GM23248 (cell line): ENCODE measurements at places on chromosomes 7 and 10.
A peak's percentile ranks its signal among the peaks of the same experiment; 100 is the strongest.

GRCh38 chr10:11264296-11265048 lies 246.8 kb downstream of the CELF2 start:
- no peak for DNase-seq

DNA sequence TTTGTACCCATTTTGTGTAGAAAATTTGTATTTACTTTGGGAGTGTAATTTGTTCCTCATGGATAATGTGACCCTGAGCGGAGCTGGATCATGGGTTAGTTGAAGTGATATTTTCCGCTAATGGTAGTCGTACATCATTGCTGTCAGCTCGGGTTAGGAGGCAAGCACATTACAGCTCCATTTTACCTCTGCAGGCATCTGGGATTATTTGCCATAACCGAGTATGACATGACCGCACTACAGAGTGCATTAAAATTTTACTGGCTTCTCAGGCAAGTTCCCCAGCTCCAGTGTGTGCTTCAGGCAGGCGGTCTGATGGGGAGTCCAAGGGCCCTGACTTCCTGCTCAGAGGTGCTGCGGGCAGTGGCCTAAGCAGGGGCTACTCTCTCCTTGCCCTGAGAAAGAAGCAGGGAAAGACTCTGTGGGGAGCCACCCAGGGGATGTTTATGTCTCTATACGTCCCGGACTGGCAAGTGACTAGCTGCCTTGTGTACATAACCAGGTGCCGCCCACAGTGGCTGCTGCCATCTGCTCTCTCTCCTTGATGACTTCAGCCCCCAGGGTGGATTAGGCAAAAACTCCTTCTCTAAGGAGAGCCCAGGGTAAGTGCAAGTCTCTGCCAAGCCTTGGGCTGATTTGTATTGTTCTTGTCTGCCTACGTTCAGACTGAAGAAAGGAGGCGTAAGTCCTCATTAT lies 685.3 kb upstream of the GALNT17 start:
- DNase-seq = no peak

DNA sequence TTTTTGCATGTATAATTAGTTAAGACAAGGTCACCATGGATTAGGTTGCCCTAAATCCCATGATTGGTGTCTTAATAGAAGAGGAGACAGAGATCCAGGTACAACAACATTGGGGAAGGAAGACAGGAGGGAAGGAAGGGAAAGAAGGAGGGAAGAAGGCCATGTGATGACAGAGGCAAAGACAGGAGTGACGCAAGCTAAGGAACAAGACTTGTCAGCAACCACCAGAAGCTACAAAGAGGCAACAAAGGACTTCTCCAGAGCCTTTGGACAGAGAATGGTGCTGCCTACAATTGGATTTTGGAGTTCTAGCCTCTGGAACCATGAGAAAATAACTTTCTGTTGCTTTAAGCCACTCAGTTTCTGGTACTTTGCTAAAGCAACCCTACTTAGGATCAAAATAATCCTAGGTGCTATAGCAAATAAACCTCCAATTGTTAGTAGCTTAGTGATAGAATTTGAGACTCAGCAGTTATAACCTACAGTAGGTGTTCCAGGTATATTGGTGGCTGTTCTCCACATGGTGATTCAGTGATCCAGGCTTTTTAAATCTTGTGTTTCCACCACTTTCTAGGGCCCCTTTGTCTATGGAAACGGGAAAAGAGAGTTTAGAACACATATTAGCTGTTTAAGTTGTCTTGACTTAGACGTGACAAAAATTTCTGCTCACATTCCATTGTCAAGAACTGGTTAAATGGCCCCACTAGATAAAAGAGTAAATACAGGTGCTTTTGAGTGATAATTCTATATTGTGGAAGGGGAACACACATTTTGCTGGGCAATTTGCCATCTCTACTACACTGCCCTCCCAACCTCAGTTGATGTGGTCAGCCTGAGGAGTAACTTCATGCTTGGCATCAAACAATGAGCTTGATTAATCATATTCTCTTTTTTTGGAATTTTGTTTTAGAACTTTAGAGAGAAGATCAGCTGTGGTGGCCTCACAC lies 70.5 kb upstream of the SP4 start:
- no peak for DNase-seq

DNA sequence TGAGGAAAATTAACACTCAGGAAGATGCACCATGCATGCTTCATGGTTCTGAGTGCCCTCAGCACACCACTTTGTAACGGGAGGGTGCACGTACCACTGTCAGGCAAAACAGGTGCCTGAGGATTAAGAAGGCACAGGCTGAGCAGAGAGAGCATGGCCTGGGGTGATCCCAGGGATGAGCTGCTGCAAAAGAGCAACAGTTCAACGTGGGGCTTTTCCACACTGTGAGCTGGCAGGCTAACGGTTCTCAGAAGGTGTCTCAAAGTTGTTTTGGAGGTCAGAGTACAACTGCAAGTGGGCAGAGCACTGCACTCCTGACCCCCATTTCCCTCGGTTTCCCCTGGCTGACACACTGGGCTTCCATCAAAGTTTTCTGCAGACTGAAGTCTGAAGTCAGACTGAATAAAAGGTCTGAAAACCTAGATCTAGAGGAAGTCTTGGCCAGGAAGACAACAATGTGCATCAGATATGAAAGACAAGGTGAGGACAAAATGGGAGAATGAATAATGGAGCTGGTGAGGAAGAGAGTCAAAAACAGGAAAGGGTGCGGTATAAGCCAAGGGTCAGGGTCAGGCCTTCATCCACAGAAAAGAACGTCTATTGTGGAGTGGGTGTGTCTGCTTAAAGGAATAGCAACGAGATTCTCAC lies 20.5 kb downstream of the ZNF438 start:
- no peak for DNase-seq

- peak; percentile 17 for DNase-seq
Observed at GRCh38 chr10:84469470-84469869, 141.1 kb downstream of the CCSER2 start.

DNA sequence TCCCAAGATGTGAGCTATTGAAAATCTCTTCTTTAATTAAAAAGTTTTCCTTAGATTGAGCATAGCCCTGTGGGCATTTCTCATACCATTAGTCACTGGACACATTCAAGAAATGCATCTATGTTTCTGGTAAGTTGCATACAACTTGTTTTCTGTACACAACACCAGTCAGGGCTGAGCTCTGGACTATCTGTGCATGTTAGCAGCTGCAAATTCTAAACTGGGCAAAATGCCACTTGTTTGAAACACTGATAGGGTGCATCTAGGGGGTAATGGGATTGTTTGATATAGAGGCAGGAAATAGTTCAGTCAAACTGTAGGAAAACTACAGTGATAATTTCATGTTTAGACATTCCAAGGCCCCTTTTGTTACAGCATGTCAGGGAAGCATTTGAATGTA lies 145.6 kb upstream of the NPY start:
- no peak for DNase-seq

DNA sequence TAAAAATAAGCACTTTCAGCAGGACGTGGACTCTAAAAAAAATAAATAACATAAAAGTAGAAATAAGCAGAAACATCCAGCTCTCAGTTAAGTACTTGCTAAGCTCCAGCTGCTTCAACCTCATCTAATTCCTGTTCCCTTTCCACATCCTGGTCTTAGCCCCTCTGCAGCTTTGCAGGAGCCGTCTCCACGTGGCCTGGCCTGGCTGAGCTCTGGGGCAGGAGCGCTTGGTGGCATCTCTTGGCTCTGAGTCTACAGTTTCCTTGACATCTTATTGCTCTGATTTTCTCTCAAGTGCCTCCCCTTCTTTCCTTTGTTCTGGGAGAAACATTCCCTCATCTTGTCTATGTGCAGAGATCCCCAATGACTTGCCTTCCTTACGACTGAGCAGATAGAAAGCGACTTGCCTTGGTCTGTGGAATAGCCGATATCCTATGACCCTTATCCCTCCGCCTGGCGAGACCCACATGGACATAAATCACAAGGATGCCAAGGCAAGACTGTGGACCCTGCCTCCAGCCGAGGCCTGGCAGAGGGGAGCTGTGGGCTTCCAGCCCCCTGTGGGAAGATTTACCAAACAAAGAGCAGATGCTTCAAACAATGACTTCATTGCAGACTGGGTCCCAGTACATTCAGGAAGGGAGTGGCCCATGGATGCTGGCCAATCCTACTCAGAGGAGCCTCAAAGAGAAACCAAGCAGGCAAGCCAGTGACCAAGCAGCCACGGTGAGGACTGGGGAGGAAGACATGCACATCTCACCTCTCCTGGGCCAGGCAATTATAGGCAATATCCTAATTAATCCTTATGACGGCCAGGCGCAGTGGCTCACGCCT lies 61.9 kb downstream of the SPOCK2 start:
- peak; percentile 65 for DNase-seq

DNA sequence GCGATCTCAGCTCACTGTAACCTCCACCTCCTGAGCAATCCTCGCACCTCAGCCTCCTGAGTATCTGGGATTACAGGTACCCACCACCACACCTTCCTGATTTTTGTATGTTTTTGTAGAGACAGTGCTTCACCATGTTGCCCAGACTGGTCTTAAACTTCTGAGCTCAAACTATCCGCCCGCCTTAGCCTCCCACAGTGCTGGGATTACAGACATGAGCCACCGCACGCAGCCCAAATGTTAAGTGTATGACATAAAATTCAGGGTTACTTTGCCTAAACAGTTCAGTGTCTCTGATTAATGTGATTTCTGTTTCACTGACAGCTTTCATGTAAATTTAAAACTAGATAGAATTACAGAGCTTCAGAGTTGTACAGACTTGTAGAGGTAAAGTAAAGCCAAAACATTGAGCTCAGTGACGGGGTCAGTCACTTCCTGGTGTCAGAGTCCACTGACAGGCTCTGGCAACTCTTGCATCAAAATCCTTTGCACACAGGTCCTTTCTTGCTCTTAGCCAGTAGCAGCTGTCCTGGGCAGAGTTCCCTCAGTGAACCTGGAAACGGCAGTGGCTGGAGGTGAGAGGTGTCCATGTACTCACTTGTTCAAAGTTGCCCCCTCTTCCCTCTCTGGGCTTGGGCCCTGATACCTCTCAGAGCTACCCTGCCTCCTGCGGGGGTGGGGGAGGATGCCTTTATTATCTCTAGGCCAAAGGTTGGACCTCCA lies 33.7 kb downstream of the MGMT start:
- DNase-seq = no peak

DNA sequence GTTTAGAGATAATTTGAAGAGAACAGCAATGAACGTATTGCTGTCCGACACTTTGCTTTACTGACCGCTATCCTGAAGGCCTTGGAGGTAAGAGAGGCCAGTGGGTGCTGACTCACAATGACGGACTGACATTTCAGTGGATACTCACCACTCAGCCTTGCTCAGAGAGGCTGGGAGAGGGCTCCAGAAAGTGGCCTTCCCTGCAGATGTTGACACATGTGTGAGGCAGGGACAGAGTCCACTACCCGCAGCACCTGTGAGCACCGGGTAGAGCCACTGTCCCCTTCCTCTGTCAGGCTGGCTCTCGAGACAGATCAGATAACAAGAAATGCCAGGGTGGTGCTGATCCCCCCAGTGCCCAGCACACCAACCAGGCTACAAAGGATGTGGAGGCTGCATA lies 75.0 kb downstream of the GPR26 start:
- DNase-seq = no peak

DNA sequence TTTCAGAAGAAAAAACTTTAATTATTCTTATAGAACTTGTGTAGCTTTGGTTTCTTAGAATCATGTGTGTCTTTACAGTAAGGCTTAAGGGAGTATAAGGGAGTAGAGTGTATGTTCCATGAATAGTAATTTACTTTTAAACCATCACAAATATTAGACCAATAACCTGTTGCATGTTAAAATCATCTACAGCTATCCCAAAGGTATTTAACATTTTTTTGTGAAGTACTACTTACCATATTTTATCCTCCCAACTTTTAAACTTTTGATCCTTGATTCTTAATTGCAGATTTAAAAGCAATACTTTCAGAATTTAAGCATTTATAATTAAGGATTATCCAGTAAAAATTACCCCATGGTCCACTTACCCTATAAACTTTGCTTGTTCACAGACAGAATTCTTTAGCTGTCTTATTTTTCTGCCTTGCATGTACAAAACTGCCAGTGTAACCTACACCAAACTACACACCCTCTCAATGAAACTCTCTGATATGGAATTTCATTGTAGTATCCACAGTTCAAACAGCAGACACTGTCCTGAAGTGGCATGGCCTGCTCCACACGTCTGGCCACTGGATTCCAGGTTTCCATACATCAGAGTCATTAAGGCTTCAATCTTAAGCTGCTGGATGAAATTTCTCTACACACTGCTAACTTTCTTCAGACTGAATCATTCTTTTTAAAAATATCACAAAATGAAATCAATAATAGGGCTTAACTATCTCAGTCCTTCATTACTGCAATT lies 5.8 kb downstream of the GLI3 start:
- DNase-seq = no peak

DNA sequence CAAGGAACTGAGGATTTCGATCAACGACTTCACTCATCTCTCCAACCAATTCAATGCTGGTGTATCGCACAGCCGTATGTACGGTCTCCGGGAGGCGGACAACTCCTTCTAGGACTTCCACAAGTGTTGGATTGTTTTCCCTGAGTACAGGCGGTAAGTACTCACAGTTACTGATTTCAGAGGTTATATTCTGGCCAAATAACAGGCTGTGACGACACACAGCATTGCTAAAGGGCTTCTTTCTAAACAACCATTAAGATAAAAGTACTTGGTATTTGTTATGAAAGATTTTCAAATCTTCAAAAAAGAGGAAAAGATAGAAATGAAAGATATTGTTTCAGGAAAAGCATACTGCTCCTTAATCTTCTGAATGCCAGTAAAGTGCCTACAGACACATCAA lies 52.2 kb downstream of the IRF5 start:
- no peak for DNase-seq

- DNase-seq = no peak
Observed at GRCh38 chr10:89889606-89890005, 188.2 kb downstream of the KIF20B start.

GRCh38 chr10:51156926-51157325 lies 82.6 kb downstream of the PRKG1 start:
- peak; percentile 56 for DNase-seq

GRCh38 chr7:154744256-154744860 lies 258.6 kb downstream of the PAXIP1 start:
- peak; percentile 30 for DNase-seq

GRCh38 chr10:36256948-36257356 lies 614.9 kb upstream of the FZD8 start:
- DNase-seq = peak; percentile 70

- DNase-seq = peak; percentile 75
Observed at GRCh38 chr7:44587843-44588711, 6.0 kb upstream of the TMED4 start.

DNA sequence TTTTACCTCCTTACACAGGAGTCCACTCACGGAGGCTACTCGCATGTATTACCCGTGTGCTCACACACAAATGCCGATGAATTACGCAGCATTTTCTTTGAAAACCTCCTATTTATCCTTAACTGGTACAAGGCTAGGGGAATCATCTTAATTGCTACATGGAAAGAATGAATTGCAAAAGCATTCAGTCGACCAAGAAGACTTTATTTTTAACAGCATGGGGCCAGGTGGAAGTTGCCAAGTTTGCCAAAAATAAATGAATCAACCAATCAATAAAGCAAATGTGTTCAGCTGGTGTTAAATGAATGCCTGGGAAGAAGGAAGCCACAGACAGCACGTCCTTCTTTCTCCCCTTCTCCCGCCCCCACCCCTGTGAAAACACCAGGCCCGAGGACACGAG lies 55.8 kb downstream of the CTBP2 start:
- DNase-seq = no peak

- DNase-seq = peak; percentile 37
Observed at GRCh38 chr10:95767884-95768556, 12.1 kb downstream of the ENTPD1 start.
